Stimulated activated CD8-positive, alpha-beta memory T cell treated with anti-CD3 and anti-CD28 coated beads, Interleukin-2, amount 100 ng/mL, for 48 hours (primary cell): ENCODE measurements at places on chromosomes 13 and 19.

GRCh38 chr13:47798194-47798593 lies 202.9 kb downstream of the SUCLA2 start:
- DNase-seq, result no peak

DNA sequence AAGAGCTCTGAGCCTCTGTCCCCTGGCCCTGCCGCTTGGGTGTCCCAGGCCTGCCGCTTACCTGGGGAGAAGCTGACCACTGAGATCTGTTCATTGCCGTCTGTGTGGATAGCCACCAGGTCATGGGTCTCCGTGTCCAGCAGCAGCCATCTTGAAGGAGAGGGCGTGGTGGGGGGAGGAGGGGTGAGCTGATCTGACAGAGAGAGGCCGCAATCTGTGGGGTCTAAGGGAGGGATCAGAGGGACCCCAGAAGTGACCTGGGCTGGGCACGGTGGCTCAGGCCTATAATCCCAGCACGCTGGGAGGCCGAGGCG lies 14.6 kb upstream of the GPR4 start:
- DNase-seq, result no peak

DNA sequence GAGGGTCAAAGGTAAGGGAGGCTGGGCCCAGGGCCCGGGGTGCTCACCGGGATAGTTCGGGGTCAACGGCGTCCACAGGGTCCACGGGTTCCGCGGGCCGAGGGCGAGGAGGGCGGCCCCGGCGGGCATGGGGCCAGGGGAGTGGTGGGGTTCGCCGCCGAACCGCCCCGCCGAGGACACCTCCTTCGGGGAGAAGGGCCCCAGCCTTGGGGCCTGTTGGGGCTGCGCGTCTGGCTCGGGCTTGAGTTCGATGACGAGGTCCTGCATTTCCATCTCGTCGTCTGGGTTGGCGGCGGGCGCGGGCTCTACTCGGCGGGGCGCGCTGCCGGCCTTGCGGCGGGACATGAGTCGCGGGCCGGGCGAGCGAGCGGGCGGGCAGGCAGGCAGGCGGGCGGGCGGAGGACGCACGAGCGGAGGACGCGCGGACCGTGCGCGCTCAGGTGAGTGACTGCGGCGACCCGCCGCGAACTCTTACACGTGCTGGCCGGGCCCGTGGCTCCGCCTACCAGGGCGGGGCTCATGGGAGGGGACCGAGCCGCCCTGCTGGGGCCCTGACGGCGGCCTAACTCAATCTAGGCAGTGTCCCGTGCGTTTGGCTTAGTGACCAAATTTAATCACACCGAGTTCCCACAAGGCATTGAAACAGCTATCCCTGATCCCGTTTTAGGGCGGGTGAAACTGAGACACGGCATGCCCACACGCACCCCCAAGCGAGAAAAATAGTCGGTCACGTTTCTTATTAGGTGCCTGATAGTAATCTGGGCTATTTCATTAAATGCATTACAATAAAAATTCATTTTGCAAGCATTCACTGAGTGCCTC lies at the start of gene ZNF296:
Gene ZNF296, minus strand, starts transcription at position 450 of the 822 bp plus-strand sequence. Its CDS starts 105 bp downstream, at position 345.
- peak; percentile 77 for DNase-seq

DNA sequence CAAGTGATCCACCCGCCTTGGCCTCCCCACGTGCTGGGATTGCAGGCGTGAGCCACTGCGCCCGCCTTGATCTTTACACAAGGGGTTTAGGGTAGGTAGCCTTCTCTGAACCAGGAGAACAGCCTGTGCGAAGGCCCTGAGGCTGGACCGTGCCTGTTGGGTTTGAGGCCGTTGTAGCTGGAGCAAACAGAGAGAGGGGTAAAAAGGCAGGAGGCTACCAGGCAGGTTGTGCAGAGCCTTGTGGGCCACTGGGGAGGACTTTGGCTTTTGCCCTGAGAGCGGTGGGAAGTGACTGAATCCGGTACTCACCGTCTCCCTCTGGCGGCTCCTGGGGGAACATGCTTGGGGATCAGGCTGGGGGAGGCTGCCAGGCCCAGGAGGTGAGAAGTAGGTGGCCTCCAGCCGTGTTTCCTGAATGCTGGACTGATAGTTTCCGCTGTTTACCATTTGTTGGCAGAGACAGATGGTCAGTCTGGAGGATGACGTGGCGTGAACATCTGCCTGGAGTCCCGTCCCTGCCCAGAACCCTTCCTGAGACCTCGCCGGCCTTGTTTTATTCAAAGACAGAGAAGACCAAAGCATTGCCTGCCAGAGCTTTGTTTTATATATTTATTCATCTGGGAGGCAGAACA lies 24.6 kb downstream of the SPC24 start:
- DNase-seq, result peak; percentile 45

- no peak for DNase-seq
These were observed 10.6 kb downstream of the TRIP10 start for GRCh38 chr19:6750062-6750461.

DNA sequence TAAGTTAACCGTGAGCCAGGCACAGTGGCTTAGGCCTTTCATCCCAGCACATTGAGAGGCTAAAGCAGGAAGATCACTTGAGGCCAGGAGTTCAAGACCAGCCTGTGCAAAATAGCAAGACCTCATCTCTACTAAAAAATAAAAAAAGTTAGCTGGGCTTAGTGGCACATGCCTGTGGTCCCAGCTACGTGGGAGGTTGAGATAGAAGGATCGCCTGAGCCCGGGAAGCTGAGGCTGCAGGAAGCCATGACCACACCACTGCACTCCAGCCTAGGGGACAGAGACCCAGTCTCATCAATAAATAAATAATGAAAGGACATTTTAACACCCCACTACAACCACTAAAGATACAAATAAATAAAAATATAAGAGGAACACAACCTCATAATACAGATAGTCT lies 21.6 kb downstream of the LSM14A start:
- DNase-seq, result no peak

DNA sequence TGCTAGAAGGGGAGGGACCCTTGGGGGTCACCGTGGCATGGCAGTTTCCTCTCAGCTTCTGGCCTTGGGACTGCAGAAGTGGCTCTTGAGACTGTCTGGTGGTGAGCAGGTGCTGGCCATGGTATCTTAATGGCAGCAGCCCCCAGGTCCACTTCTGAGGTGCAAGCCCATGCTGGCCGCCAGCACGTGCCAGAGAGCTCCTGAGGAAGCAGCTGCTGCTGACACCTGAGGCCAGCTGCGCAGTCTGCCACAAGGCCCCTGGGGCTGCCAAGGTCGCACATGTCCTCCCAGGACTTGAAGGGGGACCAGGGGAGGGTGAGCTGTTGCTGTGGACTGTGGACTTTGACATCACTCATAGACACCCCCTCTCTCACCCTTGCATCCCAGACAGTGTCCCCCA lies 48.0 kb downstream of the NFIX start:
- no peak for DNase-seq

DNA sequence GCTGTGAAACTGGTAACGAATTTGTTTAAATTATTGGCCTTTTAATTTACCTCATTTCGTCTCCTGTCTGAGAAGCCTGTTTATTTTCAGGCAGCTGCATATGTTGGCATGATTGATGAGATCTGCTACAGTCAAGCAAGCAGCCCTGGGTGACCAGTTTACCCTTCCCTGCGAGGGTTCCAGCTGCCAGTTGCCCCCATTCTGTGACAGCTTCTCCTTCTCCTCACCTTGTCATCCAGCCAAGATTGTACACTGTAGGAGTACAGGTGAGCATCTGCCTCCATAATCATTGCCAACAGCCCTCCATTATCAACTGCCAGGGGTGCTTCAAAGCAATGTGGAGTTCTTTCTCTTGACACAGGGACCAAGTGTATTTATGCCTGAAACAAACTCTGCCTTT lies 1979.9 kb upstream of the PRR20A start:
- DNase-seq, result no peak

GRCh38 chr13:69458013-69458412 lies 649.6 kb upstream of the ATXN8OS start:
- DNase-seq, result no peak

GRCh38 chr13:57925250-57925649 lies 293.7 kb downstream of the PCDH17 start:
- DNase-seq, result no peak

DNA sequence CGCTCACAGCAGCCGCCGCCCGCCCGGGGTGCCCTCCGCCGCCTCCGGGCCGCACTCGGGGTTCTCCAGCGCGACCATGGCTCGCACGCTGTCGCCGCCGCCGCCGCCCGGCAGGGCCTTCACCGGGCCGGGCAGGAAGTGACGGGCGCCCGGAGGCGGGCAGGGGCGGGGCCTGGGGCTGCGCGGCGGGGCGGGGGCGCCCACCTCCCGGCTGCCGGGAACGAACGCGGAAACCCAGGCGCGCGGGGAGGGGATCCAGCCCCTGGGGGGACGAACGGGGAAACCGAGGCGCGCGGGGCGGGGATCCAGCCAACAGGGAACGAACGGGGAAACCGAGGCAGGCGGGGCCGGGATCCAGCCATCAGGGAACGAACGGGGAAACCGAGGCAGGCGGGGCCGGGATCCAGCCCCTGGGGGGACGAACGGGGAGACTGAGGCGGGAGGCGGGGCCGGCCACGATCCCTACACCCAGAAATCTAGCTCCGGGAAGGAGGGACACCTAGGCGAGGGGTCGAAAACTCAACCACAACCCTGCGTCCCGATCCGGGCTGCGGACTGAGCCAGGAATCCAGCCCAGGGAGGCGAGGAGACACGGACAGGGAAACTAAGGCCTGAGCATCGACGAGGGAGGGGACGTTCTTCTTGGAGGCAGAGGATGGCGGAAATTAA lies at the start of gene R3HDM4:
Gene R3HDM4, minus strand, starts transcription at position 140 of the 669 bp plus-strand sequence. Its CDS starts 62 bp downstream, at position 78.
- peak; percentile 78 for DNase-seq

DNA sequence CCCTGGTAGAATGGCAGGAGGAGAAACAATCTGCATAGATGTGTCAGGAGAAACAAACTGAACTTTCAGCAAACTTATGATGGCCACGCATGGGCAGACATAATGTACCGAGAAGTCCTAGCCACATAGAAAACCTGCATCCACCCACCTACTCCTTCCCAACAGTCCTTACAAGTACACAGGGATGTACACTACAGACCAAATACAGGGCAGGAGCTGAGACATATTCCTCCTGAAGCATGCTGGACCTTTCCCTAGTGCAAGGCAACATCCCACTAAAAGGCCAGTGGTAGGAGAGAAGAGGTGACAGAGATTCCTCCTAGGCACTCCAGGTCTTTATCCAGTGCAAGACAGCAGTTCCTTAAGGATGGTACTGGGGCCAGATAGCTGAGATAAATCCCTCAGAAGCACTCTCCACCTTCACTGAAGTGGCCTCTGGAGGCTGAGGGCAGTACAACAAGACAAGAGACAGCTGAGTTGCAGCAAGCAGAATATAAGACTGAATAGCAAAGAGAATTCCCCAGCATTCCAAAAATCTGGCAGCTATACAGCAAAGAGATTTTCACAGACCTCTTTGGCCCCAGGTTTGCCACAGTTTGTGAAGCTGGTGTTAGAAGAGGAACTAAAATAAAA lies 18.3 kb downstream of the VWA8 start:
- DNase-seq, result no peak

GRCh38 chr13:102707467-102707866 lies 12.6 kb upstream of the METTL21C start:
- no peak for DNase-seq

GRCh38 chr19:55322204-55322885 lies 2.8 kb downstream of the TMEM150B start:
- no peak for DNase-seq

GRCh38 chr19:7783991-7784423 lies 21.0 kb downstream of the CLEC4M start:
- no peak for DNase-seq

GRCh38 chr19:52138983-52139251 lies 821 bp downstream of the ZNF616 start:
- no peak for DNase-seq

DNA sequence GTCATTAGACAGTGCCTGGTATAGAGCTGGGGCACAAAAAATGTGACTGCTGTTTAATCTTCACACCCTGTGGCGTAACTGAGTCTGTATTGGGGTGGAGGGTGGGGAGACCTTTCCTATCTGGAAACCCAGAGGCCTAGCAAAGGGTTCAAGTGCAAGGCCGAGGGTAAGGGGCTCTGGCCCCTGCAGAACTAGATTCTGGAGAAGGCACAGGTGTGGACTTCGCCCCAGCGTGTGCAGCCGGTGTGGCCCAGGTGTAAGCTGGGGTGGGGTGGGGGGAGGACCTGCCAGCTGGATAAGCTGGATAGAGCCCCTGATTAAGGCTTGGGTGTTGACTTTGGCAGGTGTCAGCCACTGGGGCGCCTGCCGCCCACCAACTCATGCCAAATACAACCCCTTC lies 1.3 kb downstream of the RAB3D start:
- DNase-seq, result no peak

- DNase-seq, result no peak
These were observed 4.6 kb downstream of the TM9SF2 start for GRCh38 chr13:99505814-99506269.

DNA sequence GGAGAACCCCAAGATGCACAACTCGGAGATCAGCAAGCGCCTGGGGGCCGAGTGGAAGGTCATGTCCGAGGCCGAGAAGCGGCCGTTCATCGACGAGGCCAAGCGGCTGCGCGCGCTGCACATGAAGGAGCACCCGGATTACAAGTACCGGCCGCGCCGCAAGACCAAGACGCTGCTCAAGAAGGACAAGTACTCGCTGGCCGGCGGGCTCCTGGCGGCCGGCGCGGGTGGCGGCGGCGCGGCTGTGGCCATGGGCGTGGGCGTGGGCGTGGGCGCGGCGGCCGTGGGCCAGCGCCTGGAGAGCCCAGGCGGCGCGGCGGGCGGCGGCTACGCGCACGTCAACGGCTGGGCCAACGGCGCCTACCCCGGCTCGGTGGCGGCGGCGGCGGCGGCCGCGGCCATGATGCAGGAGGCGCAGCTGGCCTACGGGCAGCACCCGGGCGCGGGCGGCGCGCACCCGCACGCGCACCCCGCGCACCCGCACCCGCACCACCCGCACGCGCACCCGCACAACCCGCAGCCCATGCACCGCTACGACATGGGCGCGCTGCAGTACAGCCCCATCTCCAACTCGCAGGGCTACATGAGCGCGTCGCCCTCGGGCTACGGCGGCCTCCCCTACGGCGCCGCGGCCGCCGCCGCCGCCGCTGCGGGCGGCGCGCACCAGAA lies 1.1 kb downstream of the SOX1 start:
- DNase-seq, result no peak

GRCh38 chr13:43411741-43412140 lies 375.0 kb downstream of the ENOX1 start:
- DNase-seq, result no peak

GRCh38 chr13:60986301-60986700 lies 429.3 kb downstream of the PCDH20 start:
- DNase-seq, result no peak

GRCh38 chr13:113646921-113647340 lies 11.1 kb downstream of the ATP4B start:
- no peak for DNase-seq
